Endothelial cell of umbilical vein (primary cell): ENCODE measurements at places on chromosomes 3 and 15. TPM values are rescaled to one million over a fixed set of nuclear protein-coding genes. Genes with fewer than 3 reads are reported as not detected.

Gene SCN5A
- 13.1 and 20.0 TPM in 2 replicates for total RNA-seq

Gene APOD
- 1.8 and 2.9 TPM in 2 replicates for total RNA-seq

DNA sequence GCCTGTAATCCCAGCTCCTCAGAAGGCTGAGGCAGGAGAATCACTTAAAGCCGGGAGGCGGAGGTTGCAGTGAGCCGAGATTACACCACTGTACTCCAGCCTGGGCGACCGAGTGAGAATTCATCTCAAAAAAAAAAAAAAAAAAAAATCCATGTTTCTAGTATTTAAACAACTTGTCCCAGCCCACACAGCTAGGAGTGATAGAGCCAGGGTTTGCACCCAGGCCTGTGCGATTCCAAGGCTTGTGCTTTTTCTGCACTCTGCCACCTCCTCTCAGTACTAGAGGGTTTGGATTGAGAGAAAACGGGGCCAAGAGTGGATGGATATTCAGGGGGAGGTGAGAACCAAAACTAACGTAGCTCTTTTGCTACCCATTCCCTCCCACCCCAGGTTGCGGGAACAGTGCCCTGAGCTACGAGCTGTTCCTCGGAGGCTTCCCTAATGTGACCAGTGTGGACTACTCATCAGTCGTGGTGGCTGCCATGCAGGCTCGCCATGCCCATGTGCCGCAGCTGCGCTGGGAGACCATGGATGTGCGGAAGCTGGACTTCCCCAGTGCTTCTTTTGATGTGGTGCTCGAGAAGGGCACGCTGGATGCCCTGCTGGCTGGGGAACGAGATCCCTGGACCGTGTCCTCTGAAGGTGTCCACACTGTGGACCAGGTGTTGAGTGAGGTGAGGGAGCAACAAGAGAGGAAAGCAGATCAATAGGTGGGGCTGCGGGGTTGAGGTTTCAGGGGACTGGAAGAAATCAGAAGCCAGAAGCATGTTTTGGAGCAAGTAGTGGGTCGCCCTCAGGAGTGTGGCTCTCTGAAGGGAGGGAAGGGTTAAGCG, 4.1 kb downstream of the CAMK2N2 start:
- DNase-seq = no peak

DNA sequence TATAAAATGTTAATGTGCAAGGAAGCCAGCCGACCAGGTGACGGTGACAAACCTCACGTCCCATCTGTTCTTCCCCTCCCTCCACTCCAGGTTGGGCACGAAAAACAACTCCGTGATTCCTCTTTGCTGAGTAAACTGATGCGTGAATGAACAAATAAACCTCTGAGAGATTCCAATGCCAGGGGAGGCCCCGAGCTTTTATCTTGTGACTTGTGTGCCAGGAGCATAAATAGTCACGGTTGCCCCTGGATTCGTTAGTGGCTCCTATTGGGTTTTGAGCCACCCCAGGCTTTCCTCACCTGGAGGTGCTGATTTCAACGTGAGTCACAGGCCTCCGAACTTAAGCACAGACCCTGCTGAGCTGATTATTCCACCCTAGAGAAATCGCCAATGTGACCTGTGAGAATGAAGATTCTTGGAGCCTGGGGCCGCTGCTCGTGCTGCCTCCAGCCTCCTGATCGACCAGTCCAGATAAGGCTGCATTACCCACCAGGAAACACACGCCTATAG, 119.2 kb downstream of the SHQ1 start:
- DNase-seq = no peak

DNA sequence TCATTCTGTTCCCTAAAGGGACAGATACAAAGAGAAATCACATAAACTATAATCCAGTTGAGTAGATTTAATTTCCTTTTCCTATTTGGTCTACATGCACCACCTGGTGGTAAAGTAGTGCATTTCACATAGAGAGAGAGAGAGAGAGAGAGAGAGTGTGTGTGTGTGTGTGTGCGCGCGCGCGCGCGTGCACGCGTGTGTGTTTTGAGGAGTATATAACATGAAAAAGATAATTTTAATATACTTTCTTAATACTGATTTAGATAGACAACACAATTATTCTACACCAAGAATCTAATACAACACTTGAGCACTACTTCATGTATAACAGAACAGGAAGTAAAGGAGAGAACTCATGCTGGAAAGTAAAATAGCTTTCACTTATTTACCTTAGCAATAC, 1.1 kb upstream of the FGF7 start:
- DNase-seq = peak; percentile 65

Gene ZCWPW2
- total RNA-seq = 0.40 TPM in 1 of 2 replicates, not detected in the other

DNA sequence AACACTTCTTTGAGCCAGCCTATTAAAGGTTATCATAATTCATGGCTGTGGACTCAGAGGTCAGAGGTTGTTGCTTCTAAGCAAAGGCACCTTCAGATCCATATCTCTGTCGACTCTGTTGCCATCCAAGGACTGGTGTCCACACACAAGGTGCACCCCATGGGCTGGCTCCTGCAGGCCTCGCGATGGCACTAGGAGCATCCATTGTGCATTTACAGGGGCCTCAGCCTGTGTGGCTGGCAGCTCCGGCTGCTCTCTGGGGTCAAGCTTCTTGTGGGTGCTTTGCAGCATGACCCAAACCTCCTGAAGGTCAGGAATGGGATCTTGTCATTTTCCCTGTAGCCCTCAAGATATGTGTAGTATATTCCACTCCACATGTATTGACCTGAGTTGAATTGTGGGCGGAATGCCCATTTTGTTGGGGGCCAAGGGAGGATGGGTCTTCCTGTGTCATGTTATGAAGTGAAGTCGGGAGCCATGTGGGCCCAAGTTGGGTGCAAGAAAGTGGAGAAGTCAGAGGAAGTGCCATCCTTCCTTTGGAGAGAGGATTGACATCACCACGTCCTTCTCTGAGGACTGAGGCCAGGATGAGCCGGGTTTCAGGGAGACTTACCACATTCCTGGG, 43.9 kb downstream of the CHDH start:
- no peak for DNase-seq

- DNase-seq = no peak
Observed at GRCh38 chr3:146513386-146514051, 30.9 kb downstream of the PLSCR1 start.

DNA sequence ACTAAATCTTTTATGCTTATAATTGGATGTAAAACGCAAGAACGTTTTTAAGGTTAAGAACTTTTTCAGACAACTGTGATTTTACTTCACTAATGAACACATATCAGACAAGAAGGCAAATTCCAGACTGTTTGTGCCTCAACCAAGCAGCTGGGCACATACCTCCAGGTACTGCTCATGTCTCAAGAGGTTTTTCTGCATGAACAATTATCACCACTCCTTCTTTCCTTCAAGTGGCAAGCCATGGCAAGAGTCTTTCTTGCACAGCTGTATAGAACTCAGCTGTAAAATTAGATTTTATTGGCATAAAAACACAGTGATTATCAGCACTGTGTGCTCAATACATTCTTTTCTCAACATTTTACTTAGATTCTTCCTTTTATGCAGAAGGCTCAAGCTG, 64.3 kb downstream of the FNDC3B start:
- no peak for DNase-seq

Gene IVD
- 62.5 and 64.3 TPM in 2 replicates for total RNA-seq

- DNase-seq = peak; percentile 59
Observed at GRCh38 chr3:50167069-50167840, 12.1 kb downstream of the SEMA3F start.

DNA sequence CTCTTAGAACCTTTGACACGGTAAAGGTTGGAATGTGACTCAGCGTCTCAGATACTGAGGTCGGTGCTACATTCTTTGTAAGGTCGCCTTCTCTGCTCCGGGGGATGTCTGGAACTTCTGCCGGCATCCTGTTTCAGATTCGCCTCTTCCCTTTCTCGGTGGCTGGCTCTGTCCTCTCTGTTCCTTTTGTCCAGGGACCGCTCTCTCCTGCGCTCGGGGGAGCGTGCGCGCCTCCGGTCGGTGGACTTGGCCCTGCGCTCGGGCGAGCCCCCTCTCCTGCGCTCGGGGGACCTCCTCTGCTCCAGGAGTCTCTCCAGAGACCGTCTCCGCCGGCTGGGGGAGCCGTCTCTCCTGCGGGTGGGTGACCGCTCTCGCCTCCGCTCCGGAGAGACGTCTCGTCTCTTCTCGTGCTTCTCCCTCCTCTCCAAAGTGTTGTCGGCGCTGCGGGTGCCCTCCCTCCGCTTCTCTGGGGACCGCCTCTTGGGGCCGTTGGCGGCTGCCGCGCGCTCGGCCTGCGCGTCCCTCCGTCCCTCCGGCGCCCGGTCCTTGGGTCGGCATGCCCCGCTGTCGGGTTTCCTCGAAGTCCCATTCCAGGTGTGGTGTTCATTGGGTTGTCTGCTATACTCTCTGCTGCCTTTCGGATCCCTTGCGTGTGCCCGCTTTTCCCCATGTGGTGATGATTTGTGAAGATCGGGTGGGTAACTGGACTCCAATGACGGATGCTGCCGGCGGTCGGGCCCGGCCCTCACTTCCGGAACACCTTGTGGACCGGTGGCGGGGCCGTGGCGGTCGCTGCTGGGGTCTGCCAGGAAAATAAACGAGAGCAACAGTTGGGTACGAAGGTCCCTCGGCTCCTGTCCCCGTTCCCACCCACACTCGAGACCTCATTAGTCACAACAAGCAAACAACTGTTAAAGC, 668.8 kb upstream of the ADAMTS9 start:
- no peak for DNase-seq

DNA sequence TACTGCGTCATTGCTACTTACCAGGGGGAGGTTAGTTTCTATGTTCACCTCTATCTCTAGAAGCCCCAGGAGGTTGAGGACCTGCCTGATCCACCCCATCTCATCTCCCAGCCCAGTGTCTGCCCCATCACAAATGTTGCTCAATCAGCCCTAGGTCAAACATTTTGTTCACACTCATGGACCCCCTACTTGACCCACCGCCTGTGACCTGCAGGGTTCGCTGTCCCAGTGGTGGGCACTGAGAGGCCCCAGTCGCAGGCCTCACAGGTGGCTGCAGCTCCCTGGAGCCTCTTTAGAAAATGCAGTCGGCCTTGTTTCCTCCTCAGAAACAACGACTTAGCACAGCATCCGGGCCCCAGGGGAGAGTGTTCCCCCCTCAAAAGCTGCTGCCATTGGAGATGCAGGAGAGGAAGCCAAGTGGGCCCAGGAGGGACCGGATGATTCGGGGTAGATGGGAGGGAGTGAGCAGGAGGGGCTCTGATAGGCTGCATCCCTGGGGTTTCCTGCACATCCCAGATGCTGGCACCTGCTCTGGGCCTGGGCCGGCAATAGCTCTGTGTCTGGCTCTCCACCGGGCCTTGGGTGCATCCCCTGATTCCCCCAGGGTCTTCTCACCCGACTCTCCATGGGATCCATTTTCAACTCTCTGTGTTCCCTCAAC, 18.4 kb upstream of the INSYN1 start:
- no peak for DNase-seq

GRCh38 chr3:119340014-119340413, 45.8 kb downstream of the ARHGAP31 start:
- no peak for DNase-seq

Gene ADAMTSL3
- total RNA-seq = not detected in 2 replicates

DNA sequence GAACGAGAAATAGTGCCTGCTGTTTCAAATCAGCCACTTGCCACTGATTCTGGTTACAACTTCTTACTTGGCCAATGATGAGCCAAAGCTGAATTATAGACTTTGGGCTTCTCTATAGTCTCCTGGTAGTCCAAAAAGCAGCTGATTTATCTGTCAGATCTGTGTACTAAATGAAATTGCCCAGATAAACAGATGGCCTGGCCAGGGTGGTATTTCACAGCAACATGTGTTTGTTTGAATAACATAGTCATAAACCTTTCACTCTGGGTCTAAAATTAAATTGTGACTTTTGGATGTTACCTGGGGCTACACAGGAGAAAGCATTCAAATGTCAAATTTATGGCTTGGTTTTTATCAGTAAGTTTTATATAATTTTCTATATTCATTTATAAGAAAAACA, 147.0 kb downstream of the NECTIN3 start:
- no peak for DNase-seq

DNA sequence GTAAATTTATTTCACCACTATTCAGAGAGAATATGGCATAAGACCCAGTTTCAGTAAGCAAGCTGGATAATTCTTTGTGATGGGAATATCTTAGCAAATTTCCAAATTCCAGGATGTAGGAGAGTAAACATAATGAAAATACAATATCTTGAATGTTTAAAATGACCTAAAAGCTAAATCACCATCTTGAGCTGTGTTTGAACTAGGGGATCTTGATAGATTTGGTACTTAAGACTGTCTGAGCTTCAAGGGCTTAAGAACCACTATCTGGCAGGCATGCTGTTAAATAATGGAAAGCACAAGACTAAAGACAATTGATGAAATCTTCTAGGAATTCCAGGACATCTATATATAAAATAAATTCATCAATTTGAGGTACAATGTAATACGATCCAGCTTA, 217.7 kb downstream of the ATP8B4 start:
- no peak for DNase-seq

DNA sequence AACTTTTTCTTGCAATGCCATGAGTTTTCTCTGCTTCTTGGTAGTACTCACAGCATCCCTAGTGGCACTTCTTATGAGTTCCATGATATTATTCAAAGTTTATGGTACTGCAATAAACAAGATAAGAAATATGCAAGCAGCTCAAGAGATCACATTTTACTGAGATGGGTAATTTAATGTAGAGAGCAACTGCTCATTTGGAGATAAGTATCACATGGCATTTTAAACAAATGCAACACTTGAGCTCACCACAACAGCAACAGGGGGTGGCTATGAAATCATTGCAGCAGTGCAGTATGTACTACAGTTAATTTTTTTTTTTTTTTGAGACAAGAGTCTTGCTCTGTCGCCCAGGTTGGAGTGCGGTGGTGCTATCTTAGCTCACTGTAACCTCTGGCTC, 85.1 kb downstream of the WDR49 start:
- no peak for DNase-seq

DNA sequence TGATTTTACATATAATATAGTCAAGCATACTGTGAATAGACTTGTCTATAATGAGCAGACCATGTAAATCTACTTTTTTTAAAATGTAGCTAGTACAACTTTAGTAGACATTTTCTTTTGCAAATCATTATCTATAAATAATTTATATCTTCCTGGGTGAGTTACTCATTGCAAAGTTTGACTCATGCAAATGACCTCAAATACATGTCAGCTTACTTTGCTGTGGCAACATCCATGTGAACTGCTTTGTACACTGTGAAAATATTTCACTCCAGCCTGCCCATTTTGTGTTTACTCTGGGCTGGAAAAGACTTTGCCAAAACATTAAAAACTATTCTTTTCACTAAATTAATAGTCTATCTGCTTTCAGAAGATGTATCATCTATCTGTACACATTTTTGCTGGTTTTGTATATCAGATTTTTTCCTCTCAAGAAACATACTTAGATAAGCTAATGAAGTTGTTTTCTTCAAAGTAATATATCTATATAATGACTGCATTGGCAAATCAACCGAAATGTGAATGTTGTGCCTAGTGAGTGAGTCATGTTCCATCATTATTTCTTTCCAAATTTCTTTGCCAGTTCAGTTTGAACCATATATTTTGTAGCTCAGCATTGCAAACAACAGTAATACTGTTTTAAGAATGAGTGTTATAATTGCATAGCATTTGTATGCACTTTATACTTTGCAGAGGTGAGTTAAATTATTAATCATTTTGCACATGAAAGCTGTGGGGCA, 26.5 kb downstream of the IGSF10 start:
- no peak for DNase-seq

DNA sequence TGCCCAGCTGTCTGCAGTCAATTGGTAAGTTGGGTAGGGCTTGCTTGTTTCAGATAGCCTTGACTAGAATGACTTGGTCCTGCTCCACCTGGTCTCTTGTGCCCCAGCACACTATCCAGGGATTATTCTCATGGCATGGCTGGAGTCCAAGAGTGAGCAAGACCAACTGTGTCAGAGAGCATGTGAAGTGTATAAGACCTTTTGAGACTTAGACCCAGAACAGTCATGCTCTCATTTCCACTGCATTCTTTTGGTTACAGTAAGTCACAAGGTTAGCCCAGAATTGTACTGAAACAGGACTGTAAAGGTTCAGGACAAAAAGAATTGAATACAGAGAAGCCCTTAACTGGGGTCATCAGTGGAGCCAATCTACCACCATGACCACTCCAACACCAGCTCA, 650.8 kb upstream of the ADAMTS9 start:
- no peak for DNase-seq
